ENCODE measurements at places on chromosomes 6 and 20.

DNA sequence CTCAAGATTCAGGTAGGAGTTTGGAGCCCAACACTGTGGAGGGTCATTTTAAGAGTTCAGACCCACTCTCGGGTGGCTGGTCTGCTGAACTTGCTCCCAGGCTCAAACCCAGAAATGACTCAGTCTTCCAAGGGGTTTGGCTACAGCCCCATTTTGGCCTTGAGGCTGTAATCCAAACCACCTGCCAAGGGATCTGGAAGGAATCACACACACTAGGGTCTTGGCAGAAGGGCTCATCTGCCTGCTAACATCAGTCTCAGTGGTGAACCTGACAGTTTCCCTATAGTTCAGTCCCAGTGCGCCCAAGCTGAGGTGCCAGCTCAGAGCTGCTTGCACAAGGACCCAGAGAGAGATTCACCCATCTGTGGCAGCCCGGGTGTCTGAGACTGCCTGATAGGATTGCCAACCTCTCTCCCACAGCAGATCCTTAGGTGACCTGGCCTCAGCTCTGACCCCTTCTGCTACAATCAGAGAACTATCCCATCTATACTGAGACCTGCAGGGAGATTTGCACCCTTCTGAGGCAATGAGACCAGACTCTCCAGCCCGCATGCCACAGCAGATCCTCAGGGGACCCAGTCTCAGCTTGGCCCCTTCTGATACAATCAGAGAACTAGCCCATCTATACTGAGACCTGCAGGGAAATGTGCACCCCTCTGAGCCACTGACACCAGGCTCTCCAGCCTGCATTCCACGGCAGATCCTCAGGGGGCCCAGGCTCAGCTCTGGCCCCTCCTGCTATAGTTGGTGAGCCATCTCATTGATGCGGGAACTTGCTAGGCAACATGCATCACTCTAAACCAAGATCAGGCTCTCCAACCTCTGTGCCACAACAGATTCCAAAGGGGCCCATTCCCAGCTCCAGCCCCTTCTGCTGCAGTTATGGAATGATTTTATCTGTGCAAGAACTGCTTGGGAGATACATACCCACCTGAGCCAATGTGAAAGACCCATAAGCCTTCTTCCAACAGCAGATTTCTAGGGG is 48.2 kb downstream of the THBS2 start:
- DNase-seq, result no peak

DNA sequence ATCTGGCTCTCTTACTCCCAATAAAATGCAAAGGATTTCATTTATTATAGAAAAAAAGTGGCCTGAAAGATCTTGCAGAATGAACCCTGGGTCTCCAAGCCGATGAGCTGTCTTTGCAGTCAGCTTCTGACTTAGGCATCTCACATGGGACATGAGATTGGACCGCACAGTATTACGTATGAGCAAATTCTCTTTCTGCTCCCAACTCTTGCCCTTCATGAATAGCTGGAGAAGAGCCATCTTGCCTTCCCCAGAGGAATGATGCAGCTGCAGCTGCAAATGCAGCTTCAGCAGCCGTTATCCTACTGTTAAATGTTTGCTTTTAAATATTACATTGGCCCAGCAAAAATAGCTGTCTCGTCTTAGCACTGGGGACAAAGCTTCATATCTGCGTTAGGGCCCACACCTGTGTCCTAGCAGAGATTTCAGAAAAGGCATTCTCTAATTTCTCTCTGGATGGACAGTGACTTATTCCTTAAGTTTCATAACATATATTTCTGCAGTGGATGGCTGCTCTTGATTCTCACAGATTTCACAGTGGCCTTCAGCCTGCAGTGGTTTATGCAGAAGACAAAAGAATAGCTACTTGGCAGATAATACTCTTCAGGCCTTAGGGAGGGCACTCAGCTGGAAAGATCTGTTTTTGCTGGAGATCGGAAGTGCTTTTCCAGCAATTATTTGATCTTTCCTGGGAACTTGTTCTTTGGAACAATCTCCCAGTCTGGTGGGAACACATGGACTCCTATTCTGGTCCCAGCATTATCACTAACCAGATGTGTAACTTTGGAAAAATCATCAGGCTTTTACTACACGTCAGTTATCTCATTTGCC is 129.2 kb downstream of the FYN start:
- DNase-seq, result no peak

DNA sequence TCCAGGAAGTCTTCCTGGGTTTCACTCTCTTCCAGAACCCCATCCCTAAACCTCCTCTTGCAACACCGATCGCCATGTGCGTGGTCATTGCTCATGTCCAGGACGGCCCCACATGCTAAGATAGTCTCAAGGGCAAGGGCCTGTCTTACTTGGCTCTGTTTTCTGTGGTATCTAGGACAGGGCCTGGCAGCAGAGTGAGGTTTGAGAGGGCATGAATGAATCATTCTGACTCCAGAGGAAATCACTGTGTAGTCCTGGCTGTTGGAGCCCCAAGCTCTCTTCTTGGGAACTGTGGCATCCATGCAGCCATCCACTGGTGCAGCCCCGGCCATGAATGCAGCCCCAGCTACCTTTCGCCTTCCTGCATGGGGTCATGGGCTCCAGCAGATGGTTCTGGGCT is 12.4 kb downstream of the SIRPA start:
- DNase-seq, result no peak

DNA sequence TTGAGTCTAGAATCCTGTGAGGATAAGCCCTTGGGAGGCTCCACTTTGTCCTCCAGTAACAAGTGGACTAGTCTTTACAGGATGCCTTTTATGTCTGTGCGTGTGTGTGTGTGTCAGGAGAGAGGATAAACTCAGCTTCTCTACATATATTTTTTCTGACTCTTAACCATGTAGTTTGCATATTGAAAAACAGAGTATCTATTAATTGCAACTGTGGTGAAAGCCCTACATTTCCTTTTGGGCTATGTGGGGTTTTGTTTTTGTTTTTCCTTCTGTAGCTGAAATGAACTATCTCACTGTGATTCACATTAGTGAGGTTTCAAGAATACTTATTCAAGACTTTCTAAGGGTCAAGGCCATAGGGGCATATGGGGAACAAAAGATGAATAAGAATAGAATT is 17.7 kb downstream of the TPBG start:
- no peak for DNase-seq

DNA sequence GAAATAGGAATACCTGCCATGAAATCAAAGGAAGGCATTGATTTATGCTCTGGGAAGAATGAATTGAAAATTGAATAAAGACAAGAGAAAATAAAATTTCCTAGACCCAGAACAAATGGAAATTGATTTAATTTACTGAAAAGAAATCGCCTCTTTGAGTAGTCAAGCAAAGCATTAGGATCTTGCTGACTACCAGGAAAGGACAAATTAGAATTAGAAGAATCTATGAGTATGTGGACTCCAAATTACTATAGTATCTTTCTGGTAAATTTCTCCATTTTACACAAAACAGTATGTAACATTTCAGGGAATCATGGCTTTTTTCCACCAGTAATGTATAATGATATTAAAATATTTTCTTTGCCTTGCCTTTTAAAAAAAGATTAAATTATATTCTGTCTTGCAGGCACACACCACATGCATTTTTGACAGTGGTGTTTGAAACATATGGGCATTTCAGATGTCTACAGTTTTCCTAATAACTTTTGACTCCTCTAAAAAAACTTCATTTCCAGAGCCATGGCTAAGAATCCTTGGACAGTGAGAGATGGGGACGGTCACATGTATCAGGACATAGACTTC is 768.7 kb upstream of the NRSN1 start:
- no peak for DNase-seq
